ENCODE measurements at places on chromosomes 5 and 9.
A peak's percentile ranks its signal among the peaks of the same experiment; 100 is the strongest.

DNA sequence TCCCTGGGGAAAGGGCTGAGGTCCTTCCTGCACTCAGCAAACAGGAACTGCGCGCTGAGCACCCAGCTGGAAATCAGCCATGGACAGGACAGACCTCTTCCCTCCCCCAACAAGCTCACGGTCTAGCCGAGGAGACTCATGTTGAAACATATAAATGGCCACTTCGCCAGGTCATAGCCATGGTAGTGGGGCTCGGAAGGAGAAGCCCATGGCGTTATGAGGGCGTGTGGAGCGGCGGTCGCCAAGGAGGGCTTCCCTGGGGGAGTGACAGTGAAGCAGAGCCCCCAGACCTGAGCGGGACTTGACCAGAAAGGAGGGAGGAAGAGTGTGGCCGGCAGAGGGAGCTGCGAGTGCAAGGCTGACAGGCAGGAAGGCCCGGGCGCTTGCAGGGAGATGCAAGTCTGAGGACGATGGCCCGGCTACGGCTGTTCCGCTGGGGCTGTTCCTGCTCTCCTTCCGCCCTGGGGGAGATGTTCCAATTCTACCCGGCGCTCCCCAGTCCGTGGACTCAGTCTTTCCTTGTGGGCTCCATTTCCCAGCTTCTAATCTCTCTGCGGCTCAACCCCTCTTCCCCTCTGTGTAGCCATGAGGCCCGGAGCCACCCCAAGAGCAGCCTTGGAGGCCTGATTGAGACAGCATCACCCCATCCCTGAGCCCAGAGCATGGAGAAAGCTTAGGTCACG is 43.9 kb upstream of the PRRC2B start:
- peak; percentile 64 for DNase-seq

DNA sequence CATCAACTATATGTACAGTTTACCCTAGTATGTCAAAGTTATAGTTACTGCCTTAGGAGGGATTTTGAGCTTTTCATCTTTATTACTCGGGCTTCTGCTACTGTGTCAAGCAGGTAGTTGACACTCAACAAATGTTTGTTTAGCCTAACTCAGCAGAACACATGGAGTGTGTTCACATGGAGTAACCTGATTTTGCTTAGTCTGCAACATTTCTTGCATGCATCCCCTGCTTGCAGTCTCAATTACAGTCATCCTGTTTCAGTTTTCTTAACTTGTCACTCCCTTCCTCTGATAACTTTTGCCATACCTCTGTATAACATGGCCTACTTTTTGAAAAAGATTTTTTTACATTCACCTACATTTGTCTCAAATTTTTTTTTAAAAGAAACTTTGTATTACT is 135.5 kb downstream of the NMUR2 start:
- no peak for DNase-seq

DNA sequence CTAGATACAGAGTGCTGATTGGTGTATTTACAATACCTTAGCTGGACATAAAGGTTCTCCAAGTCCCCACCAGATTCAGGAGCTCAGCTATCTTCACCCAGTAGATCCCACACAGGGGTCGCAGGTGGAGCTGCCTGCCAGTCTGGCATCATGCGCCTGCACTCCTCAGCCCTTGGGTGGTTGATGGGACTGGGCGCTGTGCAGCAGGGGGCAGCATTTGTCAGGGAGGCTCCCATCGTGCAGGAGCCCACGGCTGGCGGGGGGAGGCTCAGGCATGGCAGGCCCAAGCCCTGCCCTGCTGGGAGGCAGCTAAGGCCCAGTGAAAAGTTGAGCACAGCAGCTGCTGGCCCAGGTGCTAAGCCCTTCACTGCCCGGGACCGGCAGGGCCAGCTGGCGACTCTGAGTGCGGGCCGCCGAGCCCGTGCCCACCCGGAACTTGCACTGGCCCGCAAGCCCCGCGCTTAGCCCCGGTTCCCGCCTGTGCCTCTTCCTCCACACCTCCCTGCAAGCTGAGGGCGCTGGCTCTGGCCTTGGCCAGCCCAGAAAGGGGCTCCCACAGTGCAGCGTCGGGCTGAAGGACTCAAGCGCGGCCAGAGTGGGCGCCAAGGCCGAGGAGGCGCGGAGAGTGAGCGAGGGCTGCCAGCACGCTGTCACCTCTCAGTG is 314.1 kb upstream of the ATP10B start:
- DNase-seq: no peak

DNA sequence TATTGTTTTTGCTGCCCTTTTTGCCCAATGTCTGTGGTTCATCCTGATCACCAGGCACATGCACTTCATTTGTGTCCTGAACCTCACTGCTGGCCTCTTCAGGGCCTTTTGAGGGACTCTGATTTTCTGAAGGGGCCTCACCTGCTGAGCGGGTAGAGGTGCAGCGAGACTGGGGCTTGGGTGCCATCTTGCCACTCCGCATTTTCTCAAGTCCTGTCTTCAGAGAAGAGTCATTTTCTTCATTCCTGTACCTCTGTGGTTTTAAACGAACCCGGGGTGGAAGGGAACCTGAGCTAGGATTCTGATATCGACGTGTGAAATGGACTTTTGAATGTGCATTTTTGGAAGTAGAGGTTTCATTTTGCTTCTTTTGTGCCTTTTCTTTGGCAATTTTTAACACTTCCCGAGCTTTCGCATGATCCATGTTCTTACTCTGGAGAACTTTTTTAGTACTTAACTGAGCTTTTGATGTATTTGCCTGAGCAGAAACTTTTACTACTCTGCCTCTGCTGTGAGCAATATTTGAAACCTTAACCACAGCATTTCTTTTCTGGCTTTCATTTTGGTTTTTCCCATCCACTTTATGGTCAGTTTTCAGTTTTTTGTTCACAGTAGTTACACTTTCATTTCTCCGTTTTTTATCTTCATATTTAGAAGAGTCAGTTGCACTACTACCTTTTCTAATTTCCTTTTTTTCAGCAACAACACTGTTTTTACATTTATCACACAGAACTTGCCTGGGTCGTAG is 26.1 kb downstream of the PWWP2A start:
- DNase-seq: no peak

DNA sequence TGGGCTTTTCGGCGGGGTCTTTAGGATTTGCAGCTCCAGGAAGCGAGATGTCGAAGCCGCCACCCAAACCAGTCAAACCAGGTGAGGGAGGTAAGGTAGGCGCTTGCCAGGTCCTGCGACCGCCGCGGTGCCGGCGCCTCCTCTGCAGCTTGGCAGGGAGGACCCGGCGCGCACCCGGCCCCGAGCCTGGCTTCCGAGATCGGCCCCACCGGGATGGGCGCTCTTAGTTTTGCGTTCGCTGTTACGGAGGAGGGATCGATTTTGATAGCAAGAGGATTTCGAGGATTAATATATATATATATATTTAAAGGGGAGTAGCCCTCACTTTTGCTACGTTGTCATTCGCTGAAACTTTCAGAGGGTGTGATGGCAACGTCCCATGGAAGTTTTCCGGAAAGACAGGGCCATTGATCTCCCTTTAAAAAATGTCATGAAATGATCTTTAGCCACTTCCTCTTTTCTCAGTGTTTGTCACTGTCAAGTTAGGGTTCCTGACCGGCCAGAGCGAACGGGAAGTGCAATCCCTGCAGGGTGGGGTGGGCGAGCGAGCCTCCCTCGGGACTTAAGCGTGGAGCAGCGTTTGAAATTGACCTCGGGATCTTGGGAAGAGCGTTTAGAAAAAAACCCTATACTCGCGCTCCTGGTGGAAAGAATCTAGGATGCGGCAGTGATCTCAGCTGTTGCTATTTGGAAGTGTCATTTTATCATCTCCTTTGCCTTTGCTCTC is 495 bp downstream of the OSTF1 start:
- DNase-seq: no peak

DNA sequence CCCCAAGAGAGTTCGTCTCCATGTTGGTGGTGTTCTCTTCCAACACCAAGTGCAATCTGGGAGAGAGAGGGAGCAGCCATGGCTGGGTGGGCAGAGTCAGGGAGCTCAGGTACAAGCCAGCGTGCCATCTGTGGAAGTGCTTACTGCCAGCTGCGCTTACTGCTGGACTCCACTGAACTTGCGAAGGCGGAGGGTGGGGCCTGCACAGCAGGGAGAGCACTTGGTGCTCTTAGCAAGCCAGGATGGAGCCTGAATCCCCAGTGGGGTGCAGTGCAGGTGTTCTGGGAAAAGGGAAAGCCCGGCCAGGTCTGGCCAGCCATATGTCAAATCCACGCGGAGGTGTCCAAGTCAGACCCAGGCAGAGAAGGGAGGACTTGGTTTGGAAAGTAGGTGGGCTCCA is 142.0 kb downstream of the FANCC start:
- no peak for DNase-seq

GRCh38 chr5:16810208-16810854 is 125.8 kb downstream of the MYO10 start:
- no peak for DNase-seq

DNA sequence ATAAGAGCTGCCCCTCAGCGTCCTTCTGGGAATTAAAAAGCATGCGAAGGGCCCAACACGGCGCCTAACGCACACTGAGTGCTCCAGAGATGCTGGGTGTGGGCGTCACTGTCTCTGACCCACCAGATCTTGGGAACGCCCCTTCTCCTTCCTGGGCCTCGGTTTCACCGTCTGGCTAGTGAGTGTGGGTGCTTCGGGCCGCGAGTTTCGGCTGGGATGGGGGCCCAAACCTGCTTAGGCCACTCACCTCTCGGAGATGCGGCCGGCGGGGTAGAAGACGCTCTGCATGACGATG is 3.7 kb downstream of the PIP5KL1 start:
- DNase-seq: no peak

DNA sequence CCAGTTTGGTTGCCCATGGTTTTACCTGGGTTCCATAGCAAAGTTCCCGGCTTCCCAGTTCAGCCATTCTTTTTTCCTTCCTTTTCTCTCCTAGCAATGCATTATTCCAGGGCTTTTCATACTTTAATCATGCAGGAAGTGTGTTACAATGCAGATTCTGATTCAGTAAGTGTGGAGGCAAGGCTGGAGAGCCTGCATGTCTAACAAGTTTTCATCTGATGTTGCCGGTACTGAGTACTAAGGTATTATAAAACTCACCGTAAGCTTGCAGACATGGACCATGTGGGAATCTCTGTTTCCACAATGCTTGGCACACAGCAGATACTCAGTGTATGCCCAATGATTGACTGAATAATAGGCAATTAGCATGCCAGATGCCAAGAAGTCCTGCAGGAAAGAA is 102.9 kb upstream of the SHB start:
- no peak for DNase-seq

GRCh38 chr9:121634329-121635261 is 16.8 kb upstream of the DAB2IP start:
- no peak for DNase-seq

DNA sequence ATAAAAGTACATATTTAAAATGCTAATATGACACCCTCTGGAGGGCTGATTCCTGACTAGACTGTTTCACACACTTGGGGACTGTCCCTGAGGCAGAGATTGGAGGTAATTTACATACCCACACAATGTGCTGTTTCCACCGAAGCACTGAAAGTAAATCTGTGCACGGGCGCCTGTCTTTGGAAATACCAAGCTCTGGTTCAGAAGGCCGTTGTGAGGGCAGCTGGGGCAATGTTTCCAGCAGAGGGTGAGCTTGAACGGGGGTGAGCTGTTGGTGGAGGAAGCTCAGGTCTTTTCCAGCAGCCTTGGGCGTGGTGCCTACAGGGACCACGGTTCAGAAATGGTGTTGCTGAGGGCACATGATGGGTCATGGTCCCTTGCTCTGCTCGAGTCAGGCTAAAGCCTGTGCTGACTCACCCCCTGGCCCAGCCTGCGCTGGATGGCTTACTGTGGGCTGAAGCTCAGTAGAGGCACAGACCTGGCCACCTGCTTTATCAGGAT is 25.8 kb upstream of the HMCN2 start:
- no peak for DNase-seq

DNA sequence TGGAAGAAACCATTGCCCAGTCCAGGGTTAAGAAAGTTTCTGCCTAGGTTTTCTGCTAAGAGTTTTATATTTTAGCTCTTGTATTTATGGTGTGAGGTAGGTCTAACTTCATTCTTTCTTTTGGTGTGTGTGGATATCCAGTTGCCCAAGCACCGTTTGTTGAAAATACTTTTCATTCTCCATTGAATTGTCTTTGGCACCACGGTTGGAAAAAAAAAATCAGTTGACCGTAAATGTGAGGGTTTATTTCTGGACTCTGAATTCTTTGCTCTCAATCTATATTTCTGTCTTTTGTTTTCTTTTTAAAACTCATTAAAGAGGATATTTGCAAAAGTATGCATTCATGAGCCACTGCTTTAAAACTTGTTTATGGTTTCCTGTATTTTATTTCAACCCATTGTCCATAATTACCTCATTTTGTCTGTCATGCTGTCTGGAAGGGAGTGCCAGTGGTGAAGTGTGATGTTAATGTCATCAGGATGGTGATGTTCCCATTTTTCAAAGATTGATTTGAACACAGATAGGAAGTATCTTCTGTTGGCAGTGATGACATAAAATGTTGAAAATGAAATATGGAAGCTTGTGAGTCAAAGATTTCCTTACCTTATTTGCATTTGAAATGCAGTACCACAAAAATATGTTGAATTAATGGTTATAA is 33.9 kb downstream of the HABP4 start:
- DNase-seq: no peak

DNA sequence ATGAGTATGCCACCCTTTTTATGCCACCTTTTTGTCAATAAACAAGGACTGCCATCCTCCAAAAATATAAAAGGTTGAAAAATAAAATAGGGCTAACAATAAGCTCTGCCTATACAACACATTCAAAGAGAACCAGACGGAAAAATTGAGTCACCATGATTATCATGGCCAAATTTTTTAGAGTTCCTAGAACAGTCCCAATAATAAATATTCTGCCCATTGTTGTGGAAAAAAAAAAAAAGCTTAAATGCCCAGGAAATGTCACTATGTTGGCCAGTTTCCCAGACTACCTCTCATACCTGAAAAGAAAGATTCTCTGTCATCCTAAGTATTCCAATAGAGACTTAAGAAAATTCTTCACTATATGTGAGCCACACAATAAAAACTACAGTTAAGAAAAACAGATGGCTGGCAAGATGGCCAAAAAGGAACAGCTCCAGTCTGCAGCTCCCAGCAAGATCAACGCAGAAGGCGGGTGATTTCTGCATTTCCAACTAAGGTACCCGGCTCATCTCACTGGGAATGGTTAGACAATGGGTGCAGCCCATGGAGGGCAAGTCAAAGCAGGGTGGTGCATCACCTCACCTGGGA is 149.0 kb downstream of the TMEM161B start:
- DNase-seq: no peak

DNA sequence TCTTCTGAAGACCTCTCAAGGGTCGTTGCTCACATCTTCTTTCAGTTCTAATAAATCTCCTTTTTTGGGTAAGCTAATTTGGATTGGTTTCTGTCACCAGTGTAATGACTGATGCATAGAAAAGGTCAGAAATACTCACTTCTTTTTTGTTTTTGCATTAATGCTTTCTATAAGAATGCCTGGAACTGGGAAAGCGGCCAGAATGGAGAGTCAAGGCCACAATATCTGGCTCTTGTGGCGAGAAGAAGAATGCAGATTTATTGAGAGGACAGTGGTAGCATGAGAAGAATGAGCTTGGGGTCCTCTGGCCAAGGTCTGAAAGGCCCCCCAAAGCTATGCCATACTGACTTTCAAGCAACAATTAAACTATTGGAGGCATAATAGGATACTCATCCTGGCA is 88.0 kb upstream of the SLC12A2 start:
- DNase-seq: no peak
